ENCODE measurements at places on chromosomes 3 and 15.

- no peak for DNase-seq
Measured at GRCh38 chr3:179083977-179084376, 12.4 kb upstream of the ZMAT3 start.

DNA sequence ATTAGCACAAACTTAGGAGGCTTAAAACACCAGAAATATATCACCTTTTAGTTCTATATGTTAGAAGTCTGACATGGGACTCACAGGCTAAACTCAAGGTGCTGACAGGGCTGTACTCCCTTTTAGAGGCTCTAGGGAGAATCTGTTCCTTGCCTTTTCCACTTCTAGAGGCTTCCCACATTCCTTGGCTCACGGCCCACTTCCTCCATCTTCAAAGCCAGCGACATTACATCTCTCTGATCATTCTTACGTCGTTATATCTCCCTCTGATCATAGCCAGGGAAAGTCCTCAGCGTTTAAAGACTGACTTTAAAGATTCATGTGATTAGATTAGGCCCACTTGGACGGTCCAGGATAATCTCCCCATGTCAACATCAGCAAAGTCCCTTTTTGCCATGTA lies 166.3 kb downstream of the GREM1 start:
- no peak for DNase-seq

GRCh38 chr15:79035814-79036213 lies 54.8 kb downstream of the RASGRF1 start:
- no peak for DNase-seq

- no peak for DNase-seq
Measured at GRCh38 chr3:33687406-33688010, 30.5 kb downstream of the CLASP2 start.

DNA sequence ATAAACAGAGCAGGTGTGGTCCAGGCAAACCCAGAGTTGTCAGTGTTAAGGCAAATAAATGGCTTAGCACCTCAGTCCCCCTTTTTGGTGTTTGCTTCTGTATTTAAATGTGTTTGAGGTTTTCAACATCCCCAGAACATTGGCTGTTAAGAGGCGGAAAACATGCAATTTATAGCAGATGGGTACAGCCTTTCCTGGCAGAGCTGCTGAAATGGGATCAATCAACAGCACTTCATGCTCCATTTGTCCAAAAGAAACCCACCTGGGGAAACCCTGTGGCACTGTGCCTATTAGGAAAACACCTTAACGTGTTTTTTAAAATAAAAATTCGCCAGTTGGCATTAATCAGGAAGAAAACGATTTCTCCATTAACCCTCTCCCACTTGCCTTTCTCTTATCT lies 135.4 kb downstream of the MCTP2 start:
- no peak for DNase-seq

DNA sequence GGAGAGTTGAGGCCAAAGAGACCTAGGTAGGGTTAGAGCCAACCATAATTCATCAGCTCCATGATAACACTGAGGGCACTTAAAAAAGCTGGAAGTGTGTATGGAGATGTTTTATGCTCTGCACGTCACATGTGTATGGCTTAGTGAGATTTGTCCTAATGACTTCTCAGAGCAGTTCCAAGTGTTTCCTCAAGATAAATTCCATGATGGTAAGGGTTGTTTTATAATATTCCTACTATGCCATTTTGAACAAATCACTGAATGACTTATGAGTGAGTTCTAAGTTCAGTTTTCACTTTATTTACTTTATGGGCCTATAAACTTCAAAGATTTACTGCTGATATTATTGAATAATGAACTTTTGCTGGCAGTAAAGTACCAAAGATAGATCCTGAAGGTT lies 28.1 kb downstream of the TEX9 start:
- DNase-seq = no peak

GRCh38 chr15:46420990-46421389 lies 786.2 kb downstream of the SQOR start:
- no peak for DNase-seq

DNA sequence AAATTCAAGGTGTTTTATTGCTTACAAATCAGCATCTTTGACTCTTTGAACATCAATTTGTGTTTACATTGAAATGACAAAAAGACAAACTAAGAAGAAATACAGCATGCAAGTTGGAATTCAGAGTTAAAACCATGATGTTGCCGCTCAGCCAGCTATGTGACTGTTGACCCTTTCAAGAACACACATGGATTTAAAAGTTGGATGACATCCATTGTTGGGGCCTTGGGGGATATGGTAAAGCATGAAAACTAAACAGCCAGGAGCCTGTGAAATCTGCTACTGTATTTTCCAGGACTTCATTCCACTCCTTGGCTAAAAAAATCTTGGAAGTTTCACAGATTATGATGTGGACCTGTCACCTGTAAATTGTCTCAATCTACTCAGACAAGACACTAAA lies 4.6 kb downstream of the P2RY1 start:
- DNase-seq = no peak

DNA sequence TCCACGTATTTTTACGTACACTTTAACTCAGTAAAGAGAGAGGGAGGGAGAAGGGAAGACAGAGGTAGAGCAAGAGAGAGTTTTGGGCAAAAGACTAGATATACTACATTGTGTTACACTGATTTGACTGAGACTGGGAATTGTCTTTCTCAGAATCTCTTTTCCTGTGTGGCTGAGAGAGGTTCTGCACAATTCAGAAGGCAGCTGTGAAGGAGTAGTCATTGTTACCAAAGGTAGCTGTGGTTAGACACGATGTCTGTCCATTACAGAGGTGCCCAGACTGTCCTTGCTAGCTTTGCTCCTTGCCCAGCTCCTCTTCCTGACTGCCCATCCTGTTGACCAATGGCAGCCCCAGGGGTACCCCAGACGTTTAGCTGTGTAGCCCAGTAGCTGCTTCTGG lies 577.5 kb upstream of the CBLB start:
- no peak for DNase-seq

DNA sequence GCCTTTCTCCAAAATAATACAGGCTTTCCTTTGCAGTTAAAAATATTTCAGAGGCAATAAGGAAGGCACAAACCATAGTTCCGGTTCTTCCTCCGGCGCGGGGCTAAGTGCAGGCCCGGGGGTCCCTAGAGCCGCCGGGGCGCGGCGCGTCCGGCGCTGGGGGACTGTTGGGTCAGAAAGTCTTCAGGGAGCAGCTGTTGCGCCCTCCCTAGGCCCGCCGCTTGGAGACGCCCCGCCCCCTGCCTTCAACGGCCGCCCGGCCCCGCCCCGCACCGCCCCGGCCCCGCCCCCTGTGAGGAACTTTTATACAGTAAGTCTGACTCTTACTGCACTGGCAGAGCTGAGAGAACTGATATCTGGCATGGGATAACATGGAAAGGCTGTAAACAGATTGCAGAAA lies 283.1 kb upstream of the ARL6 start:
- DNase-seq = no peak

- DNase-seq = no peak
Measured at GRCh38 chr3:26012241-26012745, 222.4 kb downstream of the OXSM start.

- DNase-seq = no peak
Measured at GRCh38 chr3:148790851-148791735, 36.5 kb upstream of the CPB1 start.

GRCh38 chr3:78665776-78666469 lies 1101.9 kb downstream of the ROBO1 start:
- no peak for DNase-seq

All from stimulated activated CD4-positive, alpha-beta T cell treated with anti-CD3 and anti-CD28 coated beads, Interleukin-2, amount 100 ng/mL, for 24 hours (primary cell).